Kidney tubule cell (primary cell): ENCODE measurements at places on chromosomes 3 and 15.
A peak's percentile ranks its signal among the peaks of the same experiment; 100 is the strongest.

GRCh38 chr3:13018043-13018451 is 55.2 kb downstream of the IQSEC1 start:
- DNase-seq = no peak

GRCh38 chr15:99361545-99362185 is 110.4 kb downstream of the LRRC28 start:
- DNase-seq = peak; percentile 23

DNA sequence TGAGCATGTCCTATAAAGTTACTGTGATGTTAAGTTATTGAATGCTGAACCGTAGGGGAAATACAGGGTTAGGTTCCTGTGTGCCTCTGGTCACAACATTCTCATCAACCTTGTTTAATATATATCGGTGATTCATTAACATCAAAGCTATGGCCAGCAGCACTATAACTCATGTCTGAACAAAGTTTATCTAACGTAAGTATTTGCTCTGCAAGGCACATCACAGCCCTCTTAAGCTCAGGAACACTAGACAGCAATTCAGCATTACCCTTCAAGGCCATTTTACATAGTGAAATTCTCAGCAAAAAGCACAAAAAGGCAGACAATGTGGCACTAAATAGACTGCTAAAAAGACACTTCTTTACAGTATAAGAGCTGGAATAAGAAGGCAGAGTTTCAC is 48.2 kb upstream of the FNDC3B start:
- DNase-seq = no peak

GRCh38 chr15:69612112-69612511 is 159.5 kb downstream of the RPLP1 start:
- DNase-seq = no peak

DNA sequence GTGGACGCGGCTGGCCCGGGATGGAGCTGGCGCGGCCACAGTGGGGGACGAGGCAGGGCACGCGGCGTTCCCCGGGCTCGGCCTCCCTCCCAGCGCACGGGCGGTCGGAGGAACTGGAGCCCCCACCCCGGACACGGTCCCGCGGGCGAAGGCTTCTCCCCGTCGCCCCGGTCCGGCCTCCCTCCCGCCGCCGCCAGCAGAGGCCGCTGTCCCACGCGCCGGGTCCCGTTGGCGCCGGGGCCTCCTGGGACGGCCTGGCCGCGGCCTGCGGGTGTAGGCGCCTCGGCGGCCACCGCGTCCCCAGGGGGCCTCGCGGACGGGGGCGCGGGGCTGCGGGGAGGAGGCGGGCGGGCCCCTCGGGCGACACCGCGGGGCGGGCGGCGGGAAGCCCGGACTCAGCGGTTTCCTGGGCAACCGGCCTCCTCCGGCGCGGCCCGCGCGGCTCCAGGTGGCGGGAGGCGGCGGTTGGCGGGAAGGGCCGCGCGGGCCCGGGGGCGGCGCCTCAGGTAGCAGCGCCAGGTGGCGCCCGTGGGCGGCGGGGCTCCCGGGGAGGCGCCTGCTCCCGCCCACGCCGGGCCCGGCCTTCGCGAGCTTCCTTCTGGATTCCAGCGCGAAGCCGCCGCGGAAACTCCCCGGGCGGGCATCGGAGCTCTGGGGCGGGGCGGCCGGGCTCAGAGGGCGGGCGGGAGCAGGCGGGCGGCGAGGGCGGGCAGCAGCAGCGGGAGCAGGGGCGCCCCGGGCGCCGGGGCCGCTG is 26.7 kb downstream of the MELTF start:
- DNase-seq = peak; percentile 89

GRCh38 chr15:35936284-35936683 is 390.3 kb upstream of the DPH6 start:
- DNase-seq = no peak

DNA sequence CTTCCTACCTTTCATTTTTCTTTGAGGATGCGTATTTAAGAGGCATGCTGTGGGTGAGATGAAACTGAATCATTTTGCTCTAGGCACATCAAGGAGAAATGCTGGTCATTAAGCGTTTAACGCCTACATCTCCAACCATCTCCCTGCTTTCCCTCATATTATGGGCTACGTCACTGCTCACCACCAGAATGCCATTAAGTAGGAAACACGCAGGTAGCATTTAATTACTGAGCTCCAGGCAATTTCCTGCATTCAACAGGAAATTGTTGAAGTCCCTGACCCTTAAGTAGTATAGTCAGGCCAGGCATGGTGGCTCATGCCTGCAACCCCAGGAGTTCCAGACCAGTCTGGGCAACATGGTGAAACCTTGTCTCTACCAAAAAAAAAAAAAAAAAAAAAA is 66.1 kb downstream of the CHSY1 start:
- no peak for DNase-seq

DNA sequence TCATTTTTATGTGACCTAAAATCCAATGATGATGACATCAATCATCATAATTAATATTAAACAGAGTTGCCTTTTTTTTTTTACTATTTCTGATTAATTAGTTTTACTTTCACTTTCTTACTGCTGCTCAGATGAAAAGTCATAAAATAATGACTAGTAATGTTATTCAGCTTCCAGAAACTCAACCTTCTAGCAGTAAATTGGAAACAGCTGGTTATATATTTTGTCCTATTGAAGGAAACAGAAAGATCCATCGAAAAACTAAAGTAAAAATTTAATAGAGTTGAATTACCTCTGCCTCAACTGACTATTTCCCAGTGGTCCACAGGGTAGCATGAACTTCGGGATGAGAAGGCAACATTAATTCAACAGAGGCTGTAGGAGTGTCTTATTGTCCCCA is 107.1 kb upstream of the PTX3 start:
- no peak for DNase-seq

DNA sequence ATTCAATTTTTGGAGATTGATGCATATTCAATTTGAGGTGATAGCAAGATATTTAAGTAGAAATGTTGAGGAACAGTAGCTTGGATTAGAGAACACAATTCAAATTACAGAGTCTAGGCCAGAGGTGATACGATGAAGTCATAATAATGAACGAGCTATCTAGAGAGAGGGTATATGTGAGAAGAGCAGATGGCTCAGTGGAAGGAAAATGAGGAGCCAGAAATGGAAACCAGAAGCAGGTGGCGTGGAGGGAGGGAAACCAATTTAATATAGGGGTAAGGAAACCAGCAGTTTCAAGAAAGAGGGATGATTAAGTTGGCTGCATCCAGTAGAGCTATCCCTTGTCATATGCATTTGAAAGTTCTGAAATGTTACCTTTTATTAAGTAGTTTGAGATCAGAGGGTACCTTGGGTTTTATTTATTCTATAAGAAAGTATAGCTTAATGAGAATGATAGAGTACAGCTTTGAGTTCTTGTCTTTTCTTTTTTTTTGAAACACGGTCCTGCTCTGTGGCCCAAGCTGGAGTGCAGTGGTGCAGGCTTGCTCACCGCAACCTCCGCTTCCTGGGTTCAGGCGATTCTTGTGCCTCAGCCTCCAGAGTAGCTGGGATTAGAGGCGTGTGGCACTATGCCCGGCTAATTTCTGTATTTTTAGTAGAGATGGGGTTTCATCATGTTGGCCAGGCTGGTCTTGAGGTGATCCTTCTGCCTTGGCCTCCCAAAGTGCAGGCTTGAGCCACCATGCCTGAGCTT is 22.1 kb downstream of the NCK1 start:
- no peak for DNase-seq

DNA sequence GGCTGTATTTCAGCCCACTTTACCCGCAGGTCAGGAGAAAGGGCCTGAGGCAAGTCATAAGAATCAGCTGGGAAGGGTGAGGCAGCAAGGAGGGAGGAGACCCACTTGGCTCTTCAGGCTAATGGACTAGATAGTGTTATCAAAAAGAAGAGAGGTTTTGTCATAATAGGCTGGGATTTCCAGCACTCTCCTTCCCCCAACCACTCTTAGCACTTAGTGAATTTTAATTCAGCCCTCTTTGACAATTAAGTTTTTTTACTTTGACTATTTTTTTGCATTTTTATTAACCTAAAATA is 771 bp downstream of the MPI start:
- no peak for DNase-seq

- DNase-seq = no peak
These were observed 20.7 kb upstream of the POC1A start for GRCh38 chr3:52174896-52175295.

DNA sequence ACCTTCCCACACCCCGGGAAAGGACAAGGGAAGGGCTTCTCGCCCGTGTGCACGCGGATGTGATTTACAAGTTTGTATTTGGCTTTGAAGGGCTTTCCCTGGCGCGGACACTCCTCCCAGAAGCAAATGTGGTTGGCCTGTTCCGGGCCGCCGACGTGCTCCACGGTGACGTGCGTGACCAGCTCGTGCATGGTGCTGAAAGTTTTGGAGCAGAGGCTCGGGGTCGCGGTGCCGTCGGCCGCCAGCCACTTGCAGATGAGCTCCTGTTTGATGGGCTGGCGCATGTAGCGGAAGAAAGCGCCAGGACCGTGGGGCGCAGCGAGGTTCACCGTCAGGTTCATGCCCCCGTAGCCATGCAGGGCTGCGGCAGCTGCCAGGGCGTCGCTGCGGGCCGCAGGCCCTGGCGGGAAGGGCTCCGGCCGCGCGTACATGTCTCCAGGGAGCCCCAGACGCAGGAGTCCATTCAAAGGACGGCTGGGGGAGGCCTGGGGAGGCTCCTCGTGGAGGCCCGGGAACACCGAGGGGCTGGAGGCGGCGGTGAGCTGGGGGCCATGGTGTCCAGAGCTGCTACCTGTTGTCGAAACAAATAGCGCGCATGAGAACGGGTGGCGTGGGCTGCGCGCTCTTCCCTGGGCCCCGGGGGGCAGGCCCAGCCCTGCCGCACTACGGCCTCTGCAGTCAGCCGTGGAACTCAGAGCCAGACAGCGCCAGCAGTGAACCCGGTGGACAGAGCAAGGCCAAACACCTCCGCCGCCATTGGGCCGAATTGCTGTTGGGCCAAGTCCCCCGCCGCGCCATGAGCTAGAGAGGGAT is 10.2 kb downstream of the ZIC4 start:
- DNase-seq = no peak

DNA sequence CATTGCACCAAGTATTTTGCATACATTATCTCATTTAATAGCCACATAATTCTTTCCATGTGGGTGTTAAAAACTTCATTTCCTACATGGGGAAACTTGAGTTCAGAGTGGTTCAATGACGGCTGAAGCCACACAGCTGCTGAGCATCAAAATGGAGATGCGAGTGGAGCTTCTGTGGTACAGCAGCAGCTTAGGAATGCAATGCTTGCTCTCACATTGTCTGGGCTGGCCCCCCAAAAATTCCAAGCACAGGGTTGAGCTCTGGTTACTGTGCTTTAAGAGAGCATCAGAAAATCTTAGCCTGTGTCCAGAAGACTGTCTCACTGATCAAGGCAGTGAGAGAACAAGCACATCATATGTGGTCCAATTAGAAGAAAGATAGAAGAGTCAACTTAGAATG is 57.4 kb upstream of the GADL1 start:
- no peak for DNase-seq

GRCh38 chr15:98609144-98609852 is 39.0 kb upstream of the IGF1R start:
- DNase-seq = peak; percentile 78

GRCh38 chr3:170493712-170494182 is 75.1 kb downstream of the CLDN11 start:
- peak; percentile 12 for DNase-seq

GRCh38 chr3:197226179-197226578 is 72.2 kb downstream of the DLG1 start:
- peak; percentile 26 for DNase-seq

DNA sequence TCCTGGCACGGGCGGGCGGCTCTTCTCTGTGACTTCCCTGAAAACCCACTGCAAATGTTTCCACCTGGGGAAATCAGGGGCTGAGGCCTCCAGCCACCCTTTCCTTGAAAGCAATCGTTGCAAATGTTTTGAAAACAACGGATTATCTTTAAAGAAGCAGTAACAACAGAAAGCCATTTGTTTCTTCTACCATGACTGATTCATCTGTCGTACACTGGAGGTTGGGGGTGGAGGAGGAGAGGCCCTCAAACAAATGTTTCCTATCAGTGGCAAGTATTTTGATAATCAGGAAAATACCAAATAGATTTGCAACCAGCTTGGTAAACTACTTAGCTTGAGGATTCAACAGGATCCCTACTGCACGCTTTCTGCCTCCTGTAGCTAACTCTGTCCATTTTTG is 114.9 kb downstream of the PDZRN3 start:
- DNase-seq = no peak

DNA sequence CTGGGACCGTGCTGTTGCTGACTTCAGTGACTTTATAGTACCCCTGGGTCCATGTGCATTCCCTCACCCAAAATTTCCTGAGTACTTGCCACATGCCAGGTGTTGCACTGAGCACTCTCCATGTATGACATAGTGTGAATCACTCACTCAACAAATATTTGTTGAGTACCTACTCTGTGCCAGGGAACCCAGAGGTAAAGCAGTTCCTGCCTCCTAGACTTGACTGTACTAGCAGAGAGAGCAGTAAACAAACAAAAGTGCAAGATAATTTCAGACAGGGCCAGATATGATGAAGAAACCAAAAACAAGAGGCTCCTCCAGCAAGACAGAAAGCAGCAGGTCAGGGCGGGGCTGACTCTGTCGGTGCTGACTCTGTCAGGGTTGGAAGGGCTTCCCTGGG is 12.2 kb downstream of the TGM4 start:
- peak; percentile 66 for DNase-seq

GRCh38 chr3:28900301-28900700 is 380.6 kb upstream of the RBMS3 start:
- DNase-seq = no peak

GRCh38 chr3:84893211-84893610 is 65.6 kb upstream of the CADM2 start:
- DNase-seq = no peak

DNA sequence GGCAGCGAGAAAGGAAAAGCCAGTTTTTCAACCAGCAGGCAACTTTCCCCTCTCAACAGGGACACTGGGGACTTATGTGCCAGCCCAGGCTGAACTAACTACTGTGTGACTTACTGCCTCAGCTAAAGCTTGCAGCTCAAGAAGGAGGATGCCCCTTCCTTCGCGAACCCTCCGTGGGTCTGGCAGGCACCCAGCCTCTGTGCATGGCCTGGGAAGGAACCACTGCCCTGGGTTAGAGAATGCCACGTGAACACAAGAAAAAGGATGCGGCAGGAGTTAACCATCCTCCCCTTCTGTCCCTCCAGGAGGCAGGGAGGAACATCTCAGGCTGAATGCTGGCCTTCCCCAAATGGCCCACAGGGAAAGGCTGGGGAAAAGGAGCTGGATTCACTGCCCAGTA is 29.0 kb downstream of the CHDH start:
- DNase-seq = no peak
